H54 (cell line): ENCODE measurements at places on chromosomes 3 and 15.

- DNase-seq = no peak
Observed at GRCh38 chr3:128471110-128471509, 4.4 kb upstream of the DNAJB8 start.

DNA sequence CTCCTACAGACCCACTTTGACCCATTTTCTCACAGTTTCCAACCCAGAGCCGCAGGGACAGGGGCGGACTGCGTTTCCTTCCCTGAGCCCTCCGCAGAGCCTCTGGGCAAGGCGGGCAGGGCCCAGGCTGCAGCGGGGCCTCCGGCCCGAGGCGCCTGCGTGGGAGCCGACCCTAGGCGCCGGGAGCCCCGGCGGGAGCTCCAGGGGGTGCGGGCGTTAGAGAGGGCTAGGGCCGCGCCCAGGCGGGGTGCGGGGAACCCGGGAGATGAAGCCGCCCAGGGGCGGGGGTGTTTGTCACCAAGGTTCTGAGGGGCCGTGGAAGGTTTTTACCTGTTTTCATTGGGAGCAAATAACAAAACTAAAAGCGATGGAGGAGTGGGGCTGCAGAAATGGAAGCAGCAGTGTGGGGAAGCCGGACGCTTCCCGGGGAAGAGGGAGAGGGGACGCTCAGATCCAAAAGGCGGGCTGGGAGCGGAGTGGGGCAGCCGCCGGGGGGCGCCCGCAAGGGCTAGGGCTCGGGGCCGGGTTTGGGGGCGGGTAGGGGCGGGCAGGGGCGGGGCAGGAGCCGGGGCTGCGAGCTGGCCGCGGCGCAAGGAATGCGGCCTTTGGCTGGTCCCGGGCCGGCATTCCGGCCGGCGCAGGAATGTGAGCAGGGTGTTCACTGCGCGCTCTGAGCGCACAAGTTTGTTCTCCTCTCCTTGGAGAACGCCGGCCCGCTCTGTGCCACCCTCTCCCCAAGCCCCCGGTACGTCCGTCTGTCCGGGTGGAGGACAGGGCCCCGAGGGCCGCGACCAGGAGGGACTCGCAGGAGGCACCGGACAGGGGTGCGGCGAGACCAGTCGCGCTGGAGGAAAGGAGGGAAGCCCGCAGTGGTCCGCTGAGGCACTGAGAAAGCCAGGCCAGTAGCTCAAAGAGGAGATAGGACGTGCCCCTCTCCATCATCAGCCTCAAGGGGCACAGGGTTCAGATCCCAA is 61.1 kb downstream of the AMOTL2 start:
- peak; percentile 65 for DNase-seq

GRCh38 chr15:99118801-99119546 is 14.1 kb downstream of the SYNM start:
- no peak for DNase-seq

DNA sequence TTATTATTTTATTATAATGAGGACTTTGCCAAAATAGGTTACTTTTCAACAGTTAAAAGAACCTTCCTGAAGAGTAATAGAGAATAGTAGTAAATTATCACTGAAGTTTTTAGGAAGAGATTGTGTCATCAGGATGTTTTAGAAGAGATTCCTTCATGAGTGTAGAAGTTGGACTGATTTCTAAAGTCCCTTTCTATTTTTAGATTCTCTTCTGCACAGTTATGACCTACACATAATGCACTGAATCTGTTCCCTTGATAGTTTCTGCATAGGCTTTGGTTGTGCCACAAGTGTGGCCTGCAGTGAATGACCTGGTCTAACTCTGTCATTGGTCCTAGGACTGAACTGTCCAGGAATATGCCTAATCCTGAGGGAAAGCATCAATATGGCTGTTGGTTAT is 23.9 kb downstream of the SLC35A5 start:
- DNase-seq = no peak

- no peak for DNase-seq
Observed at GRCh38 chr3:59685432-59685831, 635.6 kb upstream of the CFAP20DC start.

- DNase-seq = no peak
Observed at GRCh38 chr15:57526615-57527014, 65.1 kb upstream of the MYZAP start.

GRCh38 chr3:134699721-134700120 is 48.9 kb upstream of the KY start:
- no peak for DNase-seq

DNA sequence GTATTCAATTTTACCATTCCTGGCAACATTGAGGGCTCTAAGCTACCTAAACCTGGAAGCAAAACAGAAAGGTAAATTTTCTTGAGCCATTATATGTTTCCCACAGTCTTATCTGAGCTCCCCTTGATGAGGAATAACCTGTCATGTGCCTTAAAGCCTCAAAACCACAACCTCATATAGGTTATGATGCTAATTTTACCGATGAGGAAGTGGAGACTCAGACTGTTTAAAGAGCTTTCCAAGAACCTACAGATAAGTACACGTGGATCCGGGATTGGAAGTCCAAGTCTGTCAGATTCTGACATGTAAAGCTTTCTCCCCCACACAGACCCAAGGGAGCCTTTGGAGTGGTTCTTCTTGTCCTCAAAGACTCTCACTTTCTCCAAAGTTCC is 140.5 kb downstream of the SEMA6D start:
- DNase-seq = no peak

DNA sequence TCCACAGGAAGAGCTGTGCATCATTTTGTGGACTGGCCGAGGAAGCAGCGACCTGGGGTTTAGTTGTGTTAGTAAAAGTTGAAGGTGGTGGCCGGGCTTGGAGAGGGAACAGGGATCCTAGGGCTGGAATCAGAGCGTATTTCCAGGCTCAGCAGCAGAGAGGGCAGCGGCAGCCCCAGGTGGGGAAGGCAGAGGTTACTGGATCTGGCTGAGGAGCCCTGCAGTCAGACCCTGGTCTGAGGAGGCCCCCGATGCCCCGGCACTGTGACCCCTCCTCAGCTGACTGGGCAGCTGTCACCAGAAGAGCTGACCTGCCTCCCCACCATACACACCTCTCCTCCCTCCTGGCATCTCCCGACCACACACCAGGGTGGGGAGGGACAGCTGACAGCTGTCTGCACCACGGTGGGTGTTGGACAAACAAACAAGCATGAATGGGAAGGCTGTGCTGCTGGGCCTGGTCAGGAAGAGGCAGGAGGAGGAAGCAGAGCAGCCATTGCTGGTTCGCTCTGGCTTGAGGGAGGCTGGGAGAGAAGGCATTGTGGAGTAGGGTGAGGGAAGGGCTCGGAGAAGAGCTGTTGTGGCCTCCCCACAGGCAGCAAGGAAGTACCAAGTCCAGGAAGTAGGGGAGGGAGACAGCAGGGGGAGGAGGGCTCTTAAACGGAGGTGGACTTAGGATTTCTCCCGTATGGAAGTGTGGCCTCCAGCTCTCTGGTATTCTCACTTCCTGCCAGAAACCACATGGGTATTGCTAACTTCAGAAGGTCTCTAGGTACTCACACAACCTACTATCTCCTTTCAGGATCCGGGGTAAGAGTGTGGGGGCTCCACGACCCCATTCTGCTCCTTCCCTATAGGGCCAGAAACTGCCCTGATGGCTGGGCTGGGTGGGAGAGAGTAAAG is 49.5 kb upstream of the HACD2 start:
- no peak for DNase-seq

DNA sequence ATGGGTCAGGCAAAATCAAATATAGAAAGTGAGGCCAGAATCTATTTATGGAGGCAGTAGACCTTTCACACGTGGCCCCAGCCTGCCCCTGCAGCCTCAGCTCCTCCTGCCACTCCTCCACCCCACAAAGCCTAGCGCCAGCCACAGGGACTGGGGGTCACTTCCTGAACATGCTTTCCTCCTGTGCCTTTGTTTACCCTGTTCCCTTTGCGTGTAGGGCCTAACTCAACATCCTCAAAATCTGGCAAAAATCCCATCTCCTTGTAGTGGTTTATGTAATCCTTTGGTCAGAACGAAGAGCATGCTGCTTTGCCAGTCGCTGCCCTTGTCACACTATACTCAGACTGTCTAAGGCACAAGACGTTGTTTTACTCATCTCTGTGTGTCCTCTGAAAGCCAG is 39.6 kb downstream of the KBTBD12 start:
- DNase-seq = no peak

DNA sequence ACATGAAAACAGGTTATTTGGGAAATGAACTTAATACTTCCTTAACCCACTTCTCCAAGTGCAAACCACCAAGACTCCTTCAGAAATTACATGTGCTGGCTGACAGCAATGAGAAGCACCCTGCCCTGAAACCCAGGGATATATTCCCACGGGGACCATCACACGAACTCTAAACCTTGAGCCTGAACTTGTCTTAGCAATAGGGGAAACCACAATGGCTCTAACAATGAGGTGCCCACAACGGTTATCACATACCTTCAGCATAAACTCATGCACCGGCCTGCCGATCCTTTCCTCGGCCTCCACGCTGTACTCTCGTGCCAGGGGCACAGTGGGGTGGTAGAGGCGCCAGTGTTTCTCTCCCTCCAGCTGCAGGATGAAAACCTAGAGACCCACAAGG is 13.4 kb downstream of the RIOX2 start:
- DNase-seq = no peak

DNA sequence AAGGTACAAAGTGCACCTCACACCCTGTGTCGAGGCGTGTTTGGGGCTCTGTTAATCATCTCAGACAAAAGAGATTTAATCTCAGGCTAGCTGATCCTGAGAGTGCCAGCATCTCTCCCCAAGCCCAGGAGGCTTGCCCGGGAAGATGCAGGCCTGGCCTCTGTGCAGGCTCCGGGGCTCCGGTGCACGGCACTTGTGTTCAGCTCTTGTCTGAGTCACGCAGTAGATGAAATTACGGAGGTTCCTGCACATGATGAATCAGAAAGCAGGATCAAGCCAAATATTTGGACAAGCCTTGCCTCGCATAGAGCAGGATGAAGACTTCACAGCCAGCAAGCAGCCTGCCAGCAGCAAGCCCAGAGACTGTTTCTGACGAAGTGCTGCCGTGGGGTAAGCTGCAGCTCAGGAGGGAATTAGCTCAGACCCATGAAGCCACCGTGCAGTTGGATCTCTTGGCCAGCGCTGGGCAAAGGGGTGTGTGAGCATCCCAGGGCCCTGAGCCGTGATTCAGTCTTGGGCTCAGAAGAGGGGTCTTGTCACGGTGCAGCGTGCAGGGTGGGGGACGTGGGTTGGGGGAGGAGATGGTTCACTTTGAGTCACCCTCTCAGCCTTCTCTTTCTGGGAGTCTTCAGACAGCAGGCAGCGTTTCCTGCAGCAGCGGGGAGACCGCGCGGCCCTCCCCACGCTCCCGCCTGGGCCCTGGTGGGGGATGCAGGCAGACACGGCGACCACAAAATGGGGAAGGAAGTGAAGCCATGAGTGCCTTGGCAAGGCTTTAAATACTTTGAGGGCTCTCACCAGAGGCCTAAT is 89.2 kb upstream of the MEF2A start:
- DNase-seq = peak; percentile 78

- DNase-seq = no peak
Observed at GRCh38 chr15:92153620-92154019, 240.1 kb upstream of the ST8SIA2 start.

DNA sequence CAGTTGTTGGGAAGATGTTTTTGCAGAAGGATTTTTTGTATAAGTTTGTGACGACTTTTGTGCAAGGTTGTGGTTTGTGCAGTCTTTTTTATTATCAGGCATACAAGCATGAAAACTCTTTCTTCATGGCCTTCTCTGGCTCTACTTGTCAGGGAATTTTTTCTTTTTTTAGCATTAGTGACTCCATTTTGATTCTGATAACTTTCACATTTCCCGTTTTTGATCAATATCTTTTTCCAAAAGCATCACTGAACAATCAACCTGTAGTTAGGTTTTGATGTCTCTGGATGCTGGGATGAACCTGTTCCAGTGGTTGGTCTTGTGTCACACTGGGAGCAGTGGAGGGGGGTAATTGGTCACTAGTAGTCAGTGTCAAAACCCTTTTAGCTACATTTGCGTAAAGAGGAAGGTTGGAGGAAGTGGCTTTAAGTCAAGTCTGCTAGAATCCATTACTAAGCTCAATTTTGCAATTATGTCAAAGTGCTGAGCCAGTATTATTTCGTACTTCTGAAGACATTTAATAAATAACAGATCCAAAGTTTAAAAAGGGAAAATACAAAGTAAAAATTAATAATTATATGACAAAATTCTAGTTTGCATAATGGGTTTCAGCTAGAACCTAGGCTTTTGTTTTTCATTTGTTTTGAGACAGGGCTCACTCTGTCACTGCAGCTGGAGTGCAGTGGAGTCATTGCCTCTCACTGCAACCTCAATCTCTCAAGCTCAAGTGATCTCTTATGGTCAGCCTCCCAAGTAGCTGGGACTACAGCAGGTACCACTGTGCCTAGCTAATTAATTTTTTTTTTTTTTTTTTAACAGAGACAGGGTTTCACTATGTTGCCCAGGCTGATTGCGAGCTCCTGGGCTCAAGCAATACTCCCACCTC is 18.8 kb upstream of the CFAP161 start:
- DNase-seq = no peak

- no peak for DNase-seq
Observed at GRCh38 chr3:31728403-31728802, 195.7 kb downstream of the STT3B start.

DNA sequence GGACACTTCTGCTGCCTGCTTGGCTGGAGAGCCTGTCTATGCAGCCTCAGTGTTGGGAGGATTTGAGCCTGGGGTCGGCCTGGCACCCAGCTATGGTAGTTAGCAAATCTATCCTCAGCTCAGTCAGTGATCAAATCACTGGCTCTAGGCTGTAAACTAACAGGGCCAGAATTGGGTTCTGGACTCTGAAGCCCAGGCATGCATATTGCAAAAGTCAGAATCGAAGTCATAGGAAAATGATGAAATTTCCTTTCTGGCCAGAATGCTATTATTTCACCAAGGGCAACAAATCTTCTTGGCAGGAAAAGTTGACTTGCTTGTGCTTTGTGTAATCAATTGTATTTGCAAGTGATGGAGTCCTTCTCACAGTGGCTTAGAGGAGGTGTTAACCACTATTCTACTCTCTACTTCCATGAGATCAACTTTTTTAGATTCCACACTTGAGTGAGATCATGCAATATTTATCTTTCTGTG is 482.6 kb upstream of the TPRG1 start:
- DNase-seq = no peak

GRCh38 chr3:99502871-99503270 is 135.5 kb upstream of the COL8A1 start:
- no peak for DNase-seq

GRCh38 chr3:166531730-166532129 is 694.5 kb upstream of the BCHE start:
- DNase-seq = no peak

DNA sequence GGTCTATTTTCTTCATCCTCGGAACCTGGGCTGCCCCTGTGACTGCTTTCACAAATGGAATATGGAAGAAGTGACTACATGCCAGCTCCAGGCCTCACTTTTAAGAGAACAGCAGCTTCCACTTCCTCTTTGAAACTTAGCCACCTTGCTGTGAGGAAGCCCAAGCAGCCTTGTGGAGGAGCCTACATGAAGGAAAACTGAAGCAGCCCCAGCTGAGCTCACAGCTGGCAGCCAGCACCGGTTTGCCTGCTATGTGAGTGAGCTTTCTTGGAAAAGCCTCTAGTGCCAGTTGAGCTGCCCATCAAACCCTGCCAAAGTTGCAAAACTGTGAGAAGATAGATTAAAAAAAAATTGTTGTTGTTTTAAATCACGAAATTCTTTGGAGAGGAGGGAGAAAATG is 498.0 kb upstream of the PROK2 start:
- DNase-seq = no peak
